Muscle of arm (tissue), 14 donors: ENCODE measurements at places on chromosomes 5 and 9. TPM values are rescaled to one million over a fixed set of nuclear protein-coding genes. Genes with fewer than 3 reads are reported as not detected.

GRCh38 chr5:9439531-9440292 is 106.2 kb downstream of the SEMA5A start:
- peak; percentile 72 for DNase-seq

- DNase-seq = no peak
Measured at GRCh38 chr5:123438244-123438643, 15.0 kb upstream of the CEP120 start.

GRCh38 chr5:6266671-6267197 is 111.6 kb downstream of the MED10 start:
- DNase-seq = no peak

GRCh38 chr5:101942321-101942882 is 353.7 kb downstream of the SLCO4C1 start:
- peak; percentile 6 for DNase-seq

GRCh38 chr5:51987669-51988209 is 604.5 kb downstream of the ISL1 start:
- DNase-seq = no peak

- DNase-seq = no peak
Measured at GRCh38 chr5:146799231-146799630, 79.3 kb downstream of the PPP2R2B start.

GRCh38 chr5:132019337-132019736 is 7.9 kb upstream of the ACSL6 start:
- DNase-seq = no peak

GRCh38 chr9:14304259-14304658 is 9.7 kb downstream of the NFIB start:
- no peak for DNase-seq

DNA sequence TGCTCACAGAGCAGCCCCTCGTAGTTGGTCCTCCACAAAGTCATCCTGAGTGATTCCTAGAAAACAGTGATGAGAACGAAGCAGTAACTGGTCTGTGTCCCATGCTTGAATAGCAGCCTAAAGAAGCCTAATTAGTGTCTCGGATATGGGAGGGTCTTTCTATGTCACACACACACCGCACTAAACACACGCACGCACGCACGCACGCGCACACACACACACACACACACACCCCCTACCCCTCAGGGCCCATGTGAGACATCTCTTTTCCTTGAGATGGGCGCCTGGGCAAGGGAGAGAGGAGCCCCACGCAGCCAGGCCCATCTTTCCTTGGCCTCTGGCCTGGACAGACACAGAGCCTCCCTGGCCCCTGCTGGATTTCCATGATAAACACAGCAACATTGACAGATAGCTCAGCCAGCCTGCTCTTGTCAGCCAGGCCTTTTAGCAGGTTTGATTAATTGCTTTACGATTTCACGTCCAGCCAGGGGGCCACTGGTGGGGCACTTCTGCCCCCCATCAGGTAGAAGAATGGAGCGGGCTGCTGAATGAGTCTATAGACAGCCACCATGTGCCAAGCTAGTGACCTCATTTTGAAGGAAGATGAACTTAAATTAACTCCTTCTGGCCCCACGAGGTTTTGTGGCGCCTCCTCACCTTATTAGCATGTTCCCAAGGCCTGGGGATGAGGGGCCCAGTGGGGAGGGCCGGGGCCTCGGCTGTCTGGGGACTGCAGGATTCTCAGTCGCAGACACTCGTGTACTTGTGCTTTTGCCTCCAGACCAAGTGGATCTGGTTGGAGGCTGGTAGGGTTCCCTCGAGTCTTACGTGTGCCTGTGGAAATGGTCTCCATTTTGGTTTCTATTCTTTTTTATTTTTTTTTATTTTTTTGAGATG is 36.2 kb upstream of the PRDM12 start:
- no peak for DNase-seq

GRCh38 chr5:64206653-64207052 is 41.0 kb downstream of the RNF180 start:
- no peak for DNase-seq

- DNase-seq = no peak
Measured at GRCh38 chr9:80501635-80502034, 929.9 kb downstream of the TLE4 start.

GRCh38 chr9:21753523-21753922 is 48.9 kb upstream of the MTAP start:
- no peak for DNase-seq

DNA sequence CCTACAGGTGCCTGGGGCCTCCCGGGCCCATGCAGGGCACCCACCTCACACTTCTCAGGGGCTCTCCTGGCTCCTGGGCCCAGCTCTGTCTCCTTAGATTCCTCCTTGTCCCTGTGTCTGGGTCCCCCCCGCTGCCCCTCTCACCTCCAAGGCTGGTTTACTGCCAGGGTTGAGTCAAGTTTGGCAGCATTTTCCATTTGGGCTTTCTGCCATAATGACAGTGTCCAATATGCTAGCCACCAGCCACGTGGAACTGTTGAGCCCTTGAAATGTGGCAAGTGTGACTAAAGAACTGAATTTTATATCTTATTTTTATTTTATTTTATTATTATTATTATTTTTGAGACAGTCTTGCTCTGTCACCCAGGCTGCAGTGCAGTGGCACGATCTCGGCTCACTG is 1.9 kb downstream of the TTC16 start:
- no peak for DNase-seq

GRCh38 chr5:93570294-93571113 is 10.5 kb downstream of the NR2F1-AS1 start:
- no peak for DNase-seq

GRCh38 chr9:123174887-123175518 is 93.4 kb downstream of the STRBP start:
- no peak for DNase-seq

GRCh38 chr5:110852541-110852940 is 113.7 kb downstream of the SLC25A46 start:
- DNase-seq = no peak

DNA sequence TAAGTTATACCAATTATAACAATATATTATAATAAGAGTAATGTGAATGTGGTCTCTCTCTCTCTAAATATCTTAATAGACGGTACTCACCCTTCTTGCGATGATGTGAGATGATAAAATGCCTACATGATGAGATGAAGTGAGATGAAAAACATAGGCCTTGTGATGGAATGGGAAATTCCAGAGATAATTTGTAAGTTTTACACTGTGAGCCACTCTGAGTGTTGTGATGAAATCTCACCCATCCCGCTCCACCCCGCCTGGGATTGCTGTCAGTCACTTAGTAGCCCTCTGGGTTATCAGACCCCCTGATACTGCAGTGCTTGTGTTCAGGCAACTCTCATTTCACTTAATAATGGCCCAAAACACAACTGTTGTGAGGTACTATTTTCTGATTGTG is 10.5 kb downstream of the SUSD3 start:
- DNase-seq = no peak

DNA sequence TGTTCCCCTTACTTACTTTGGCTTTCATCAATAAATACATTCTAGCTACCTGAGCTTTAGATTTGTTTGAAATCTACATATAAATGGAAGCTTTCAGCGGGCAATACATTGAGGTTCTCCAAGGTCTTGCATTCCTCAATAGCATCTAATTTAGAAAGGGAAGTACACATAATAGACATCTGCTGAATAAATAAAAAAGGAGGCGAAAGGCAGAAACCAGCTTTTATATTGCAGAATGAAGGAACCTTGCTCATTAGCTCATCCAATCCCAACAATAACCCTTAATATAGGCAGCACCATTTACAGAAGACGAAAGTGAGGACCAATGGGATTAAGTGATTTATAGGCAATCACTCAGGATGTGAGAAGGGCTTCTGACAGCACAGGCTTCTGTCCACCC is 147.5 kb downstream of the MPDZ start:
- DNase-seq = no peak

GRCh38 chr5:121640298-121640697 is 211.4 kb upstream of the FTMT start:
- peak; percentile 5 for DNase-seq

- DNase-seq = no peak
Measured at GRCh38 chr9:4929917-4930316, 55.2 kb upstream of the JAK2 start.

DNA sequence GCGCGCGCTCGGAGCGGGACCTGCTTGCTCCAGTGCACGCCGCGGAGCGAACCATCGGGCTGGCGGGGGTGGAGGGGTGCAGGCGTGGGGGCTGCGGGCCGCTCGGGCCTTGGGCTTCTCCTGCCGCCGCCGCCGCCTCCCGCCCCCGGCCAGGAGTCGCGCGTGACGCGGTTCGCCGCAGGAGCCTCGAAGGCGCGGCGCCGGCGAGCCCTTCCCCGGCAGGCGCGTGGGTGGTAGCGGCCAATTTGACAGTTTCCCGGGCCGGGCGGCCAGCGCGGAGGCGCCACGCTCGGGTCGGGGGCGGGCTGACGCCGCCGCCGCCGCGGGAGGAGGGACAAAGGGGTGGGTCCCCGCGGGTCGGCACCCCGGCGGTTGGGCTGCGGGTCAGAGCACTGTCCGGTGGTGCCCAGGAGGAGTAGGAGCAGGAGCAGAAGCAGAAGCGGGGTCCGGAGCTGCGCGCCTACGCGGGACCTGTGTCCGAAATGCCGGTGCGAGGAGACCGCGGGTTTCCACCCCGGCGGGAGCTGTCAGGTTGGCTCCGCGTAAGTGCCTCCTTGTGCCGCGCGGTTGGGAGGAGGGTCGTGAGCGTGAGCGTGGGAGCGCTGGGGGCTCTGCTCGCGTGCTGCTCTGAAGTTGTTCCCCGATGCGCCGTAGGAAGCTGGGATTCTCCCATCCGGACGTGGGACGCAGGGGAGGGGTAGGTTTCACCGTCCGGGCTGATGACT is at the start of gene TJP2:
Gene TJP2, plus strand, starts transcription at position 387 of the 725 bp plus-strand sequence. Its CDS starts 96 bp downstream, at position 483.
- peak; percentile 71 for DNase-seq

GRCh38 chr5:76062502-76063041 is 20.6 kb upstream of the SV2C start:
- no peak for DNase-seq

DNA sequence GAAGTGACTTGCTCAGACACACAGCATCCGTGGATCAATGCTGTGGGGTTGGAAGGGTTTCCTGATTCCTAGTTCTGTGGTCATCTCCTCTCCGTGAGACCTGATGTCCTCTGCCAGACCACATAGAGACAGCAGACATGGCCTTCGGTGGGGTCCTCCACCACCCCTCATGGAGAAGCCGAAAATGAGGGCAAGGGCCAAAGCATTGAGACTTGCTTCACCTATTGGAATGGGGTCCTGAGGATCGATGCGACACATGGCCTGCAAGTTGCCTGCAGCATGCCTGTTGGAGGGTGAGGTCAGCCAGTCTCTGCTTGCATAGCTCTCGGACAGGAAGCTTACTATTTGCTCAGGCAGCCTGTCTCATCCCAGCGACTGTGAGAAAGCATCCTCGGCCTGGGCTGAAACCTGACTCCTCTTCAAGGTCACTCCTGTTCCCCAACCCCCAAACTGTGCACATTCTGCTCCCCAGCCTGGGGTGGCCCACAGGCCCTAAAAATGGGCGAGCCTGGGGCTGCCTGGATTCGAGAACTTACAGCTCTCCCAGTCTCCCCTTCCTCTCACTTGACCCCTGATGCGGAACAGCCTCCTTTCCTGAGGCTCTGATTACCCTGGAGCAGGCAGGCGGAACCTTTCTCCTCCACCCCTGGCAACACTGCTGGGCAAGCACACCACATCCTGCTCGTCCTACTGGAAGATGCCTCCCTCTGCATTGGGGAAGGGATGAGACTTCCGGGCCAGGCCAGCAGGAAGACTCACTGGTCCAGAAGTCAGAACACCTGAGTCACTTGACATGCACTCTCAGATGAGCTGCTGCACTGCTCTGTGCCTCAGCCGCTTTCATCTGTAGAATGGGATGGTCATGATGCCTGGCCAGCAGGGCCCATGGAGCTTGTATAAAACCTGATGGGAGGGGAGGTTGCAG is 186.9 kb downstream of the RGS3 start:
- no peak for DNase-seq

DNA sequence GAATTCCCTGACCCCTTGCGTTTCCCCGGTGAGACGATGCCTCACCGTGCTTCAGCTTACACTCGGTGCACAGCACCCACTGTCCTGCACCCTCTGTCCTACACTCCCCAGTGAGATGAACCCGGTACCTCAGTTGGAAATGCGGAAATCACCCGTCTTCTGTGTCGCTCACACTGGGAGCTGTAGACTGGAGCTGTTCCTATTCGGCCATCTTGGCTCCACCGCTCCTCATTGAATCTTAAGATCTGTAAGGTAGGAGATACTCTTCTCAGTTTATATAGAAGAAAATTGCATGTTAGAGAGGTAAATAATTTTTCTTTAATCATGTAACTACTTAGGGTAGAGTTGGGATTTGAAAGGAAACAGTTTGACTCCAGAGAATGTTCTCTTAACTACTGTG is 62.2 kb downstream of the DMRTA1 start:
- DNase-seq = no peak

- DNase-seq = no peak
Measured at GRCh38 chr5:43312699-43313034, 545 bp downstream of the HMGCS1 start.

DNA sequence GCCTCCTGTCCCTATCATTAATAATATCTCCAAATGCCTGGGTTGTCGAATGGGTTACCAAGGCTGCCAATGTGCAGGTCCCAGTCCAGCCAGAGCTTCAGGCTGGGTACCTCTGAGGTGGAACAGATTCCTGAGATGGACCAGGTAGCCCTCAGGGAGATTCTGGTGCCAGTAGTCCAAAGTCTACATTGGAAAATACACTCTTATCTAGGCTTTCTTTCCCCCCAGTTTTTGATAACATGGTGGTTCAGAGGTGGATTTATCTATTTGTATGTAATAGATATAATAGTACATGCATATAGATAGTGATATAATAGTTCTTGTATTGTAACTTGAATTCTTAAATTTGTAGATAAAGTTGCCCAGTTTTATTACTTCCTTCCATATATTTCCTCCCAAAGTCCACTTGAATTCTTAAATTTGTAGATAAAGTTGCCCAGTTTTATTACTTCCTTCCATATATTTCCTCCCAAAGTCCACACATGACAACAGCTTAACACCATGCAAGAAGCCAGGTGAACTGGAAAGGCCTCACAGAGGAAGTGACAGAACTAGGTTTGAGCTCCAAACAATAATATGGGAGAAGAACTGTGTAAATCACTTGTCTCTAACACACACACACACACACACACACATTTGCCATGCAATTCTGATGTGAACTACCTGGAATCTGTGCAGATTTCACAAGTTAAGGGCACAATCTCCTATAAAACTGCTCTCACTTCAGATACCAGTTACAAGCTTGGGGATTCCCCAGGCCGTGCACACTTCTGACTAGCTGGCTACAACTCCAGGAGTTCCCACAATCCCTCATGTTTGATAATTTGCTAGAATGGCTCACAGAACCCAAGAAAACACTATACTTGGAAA is 30.7 kb upstream of the ERAP1 start:
- DNase-seq = no peak

FGFR4 gene
- 128 TPM for polyA plus RNA-seq

TRPM3 gene
- polyA plus RNA-seq = 0.62 TPM

FAM163B gene
- polyA plus RNA-seq = not detected

FAM221B gene
- 0.32 TPM for polyA plus RNA-seq

FOXD4L4 gene
- 0.24 TPM for polyA plus RNA-seq

SERINC5 gene
- 32.2 TPM for polyA plus RNA-seq

GADD45G gene
- polyA plus RNA-seq = 8.2 TPM

ERCC8 gene
- polyA plus RNA-seq = 16.8 TPM

RALGPS1 gene
- 7.9 TPM for polyA plus RNA-seq

SLC6A18 gene
- not detected for polyA plus RNA-seq
